ENCODE measurements at places on chromosomes 6 and 20.

DNA sequence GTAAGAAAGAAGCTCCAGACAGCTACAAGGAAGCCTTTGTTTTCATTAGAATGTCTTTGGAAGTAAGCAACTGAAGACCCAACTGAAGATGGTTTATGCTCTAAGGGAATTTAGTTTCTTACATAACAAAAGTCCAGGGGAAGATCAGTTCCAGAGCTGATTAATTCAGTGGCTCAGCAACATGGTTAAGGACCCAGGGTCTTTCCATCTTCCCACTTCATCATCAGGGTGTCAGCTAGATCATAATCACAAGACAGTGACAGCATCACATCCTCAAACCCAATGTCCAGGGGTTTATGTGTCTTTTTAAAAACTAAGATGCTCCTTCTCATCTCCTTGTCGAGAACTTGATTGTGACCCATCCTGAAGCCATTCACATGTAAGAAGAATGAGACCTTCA, 119.7 kb upstream of the PRDM1 start:
- peak; percentile 68 for DNase-seq

GRCh38 chr20:48603116-48603818, 224.5 kb downstream of the PREX1 start:
- DNase-seq, result no peak

DNA sequence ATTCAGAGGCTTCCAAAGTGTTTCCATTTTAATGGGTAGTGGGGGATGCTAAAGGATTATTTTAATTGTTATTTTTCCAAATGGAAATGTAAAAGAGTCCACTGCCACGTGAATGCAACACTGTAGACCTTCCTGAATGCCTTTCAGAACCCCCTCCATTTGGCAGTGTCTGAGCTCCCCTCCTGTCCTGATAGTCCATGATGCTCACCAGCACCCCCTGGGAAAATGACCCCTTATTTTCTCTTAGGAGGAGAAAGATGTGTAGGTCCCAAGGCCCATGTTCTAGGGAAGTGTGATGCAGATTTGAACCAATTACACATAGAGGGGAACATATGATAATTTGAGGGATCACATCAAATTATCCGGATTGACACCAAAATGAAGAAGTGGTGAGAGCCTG, 46.8 kb upstream of the SH3BGRL2 start:
- DNase-seq, result no peak

DNA sequence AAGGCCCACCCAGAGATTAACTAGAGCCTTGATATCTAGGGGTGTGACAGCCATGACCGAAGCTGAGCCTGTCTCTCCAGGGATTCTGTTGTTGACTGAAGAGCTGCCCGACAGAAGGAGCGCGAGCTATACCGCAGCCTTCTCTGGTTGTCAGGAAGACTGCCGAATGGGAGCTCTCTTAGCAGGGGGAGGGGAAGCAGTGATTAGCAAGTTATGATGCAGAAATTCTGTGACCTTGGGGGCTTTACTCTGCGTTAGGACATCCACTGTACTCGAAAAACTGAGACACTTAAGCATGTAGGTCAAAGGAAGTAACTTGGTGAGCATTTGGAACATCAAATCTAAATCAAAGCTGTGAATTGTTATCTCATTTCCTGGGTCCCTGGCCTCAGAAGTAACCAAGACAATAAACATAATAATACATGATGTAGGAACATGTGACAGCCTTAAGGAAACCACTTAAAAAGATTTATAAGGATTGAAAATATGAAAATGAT, 84.7 kb downstream of the MAP3K4 start:
- no peak for DNase-seq

DNA sequence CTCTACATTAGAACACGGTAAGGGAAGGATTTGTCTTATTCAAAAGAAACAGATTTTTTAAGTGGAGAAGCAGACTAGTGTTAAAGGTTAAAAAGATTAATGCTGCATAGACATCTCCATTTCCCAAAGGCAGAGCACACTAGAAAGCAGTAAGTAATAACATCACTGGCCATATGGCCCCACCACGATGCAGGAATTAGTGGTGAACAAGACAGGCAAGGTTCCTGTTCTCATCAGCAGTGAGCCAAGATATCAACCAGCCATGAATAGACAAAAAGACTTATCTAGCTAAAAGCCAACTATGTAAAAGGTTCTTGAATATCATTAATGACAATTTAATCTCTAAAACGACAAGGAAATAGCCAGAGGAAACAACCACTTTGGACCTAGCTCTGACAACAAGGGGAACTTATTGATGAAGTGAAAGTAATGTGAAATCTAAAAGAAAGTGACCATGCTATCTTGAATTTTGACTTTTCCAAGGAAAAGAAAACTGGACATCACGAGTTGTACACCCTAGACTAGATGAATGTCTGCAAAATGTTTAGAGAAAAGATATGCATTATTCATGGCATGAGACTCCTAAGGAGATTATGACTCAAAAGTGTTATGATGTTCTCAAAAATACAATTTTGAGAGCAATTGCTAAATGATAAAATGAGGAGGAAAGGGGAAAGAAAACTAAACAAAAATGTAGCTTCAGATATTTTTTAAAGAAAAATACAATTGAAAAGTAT, 157.9 kb upstream of the STXBP5 start:
- no peak for DNase-seq

DNA sequence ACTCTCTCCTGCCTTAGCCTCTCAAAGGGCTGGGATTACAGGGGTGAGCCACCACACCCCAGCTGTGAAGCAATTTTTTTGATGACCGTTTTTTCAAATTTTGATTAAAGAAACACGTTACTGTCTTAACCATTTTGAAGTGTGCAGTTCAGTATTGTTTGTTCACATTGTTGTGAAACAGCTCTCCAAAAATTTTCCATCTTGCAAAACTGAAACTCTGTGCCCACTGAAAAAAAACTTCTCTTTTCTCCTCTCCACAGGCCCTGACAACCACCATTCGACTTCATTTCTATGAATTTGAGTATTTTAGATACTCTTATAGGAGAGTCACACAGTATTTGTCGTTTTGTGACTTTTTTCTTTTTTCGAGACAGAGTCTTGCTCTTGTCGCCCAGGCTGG, 53.9 kb downstream of the ECT2L start:
- DNase-seq, result peak; percentile 77

DNA sequence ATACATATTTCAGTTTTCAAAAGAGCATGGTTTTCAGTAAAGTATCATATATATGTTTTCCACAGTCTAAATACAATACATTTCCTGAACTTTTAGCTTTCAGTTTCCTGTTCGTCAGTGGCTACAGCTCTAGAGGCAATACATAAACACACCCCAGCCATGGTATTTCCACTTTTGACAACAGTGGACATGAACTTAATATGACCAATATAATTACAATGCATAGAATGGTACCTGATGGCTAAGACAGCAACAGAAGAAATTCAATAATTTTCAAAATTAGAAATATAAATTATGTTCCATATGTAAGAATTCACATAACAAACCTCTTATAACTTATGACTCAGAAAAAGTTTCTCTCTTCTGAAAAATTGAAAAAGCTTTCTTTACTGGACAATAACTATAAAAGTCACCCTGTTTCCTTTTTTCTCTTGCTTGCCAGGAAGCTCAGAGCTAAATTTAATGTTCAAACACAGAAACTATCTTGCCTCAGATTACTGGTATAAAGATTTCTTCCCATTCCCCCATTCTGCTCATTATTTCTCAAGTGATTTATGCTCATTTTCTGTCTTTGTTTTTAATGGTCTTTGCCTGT, 19.2 kb downstream of the FKBP5 start:
- peak; percentile 46 for DNase-seq

DNA sequence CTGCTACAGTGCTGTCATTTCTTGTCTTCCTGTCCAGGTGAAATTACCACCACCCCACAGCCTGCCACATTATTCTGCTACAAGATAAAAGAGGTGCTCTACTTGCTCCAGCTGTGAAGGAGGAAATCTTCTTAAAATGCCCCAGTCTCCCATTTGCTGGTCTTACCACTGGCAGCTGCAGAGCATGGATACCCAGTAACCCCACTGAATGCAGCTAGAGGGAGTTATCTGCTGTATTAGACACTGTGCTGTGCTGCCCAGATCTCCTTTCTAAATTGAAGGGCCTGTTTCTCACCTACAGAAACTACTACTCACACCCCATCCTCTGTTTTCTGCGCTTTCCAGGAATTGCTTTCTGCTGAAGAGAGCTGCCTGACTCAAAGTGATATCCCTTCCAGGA, 517.8 kb downstream of the PKHD1 start:
- no peak for DNase-seq

- no peak for DNase-seq
Observed at GRCh38 chr6:65191471-65191870, 515.6 kb downstream of the EYS start.

DNA sequence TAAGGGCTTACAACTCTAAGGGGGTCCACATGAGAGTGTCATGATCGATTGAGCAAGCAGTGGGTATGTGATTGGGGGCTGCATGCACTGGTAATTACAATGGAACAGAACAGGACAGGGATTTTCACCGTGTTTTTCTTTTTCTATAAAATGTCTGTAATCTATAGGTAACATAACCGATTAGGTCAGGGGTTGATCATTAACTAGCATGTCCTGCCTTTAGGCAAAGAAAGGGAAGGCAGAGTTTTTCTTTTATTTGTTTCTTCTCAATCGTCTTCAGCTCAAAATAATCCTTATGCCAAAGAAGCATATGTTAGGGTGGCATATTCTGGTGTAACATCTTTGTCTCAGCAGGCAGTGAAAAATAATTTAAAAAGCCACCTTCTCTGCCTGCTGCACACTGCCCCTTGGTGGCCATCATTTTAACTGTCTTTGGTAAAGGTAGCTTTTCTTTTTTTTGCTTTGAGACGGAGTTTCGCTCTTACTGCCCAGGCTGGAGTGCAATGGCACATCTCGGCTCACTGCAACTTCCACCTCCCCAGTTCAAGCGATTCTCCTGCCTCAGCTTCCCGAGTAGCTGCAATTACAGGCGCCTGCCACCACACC, 9.7 kb upstream of the CEP43 start:
- DNase-seq, result peak; percentile 56

Data from inflammatory macrophage treated with lipopolysaccharide for 1 hour (primary cell).